ENCODE measurements at places on chromosomes 6 and 20.

DNA sequence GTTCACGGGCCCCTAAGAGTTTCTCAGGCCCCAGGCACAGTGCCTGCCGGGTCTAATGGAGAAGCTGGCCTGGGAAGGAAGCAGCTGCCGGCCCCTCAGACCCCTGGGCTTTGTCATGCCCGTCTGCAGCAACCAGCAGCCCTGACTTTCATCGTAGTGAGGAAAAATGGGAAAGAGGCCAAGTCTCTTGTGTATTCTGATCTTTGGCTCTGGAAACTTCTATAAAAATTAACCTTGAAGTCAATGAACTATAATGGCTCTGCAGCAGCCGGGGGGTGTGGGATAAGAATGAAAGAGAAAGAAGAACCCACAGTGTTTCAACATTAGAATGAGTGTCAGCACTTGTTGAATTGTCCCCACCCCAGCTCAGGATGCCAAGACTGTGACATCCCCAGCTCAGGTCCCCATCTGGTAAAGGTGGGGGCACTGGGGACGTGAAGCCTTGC, 12.9 kb downstream of the TGM2 start:
- DNase-seq = peak; percentile 58

DNA sequence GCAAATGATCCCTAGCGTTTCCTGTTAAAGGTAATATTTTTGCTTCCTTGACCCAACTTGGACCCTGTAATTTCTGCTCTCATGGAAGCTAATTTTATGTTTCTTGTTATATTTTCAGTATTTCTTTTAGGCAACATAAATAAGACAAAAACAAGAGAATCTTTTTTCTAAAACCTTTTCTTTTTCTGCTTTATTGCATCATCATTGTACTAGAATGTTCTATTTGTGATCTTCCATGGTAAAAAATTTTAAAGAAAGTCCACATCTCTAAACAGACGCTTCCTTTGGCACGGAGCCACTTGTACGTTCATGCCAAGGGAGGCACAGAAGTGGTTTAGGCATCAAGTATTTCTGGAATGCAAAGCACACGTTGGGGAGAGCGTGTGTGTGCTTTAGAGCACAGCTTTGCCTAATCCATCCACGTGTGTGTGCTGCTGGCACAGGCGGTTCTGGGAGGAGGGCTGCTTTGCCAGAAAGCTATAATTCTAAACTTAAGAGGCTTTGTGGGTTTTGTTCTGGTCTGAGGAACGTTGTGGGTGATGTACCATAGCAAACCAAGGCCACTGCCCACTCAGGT, 98.3 kb downstream of the SASH1 start:
- peak; percentile 97 for DNase-seq

- no peak for DNase-seq
These were observed 35.9 kb downstream of the SRC start for GRCh38 chr20:37381621-37382471.

GRCh38 chr20:45128099-45128498, 3.8 kb upstream of the WFDC12 start:
- no peak for DNase-seq

- peak; percentile 76 for DNase-seq
These were observed 1.6 kb upstream of the QKI start for GRCh38 chr6:163412801-163413344.

DNA sequence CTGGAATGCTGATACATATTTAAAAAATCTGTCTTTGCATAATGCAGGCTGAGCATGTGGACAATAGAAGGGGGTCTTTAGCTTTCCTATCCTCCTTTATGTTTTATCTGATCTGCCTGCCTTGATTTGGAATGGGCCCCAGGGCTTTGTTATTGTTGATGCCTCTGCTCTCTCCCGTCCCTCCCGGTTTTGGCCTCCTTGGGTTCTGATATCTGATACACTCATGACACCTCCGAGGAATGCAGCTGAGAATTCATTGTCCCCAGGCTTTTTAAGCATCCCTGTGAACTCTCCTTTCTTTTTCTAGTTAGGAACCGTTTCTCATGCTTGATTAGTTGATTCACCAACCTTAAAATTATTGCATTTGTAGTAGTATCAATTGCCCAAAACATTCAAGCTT, 185.5 kb upstream of the RALGAPA2 start:
- no peak for DNase-seq
